ENCODE measurements at places on chromosomes 7 and 10.

GRCh38 chr10:103452506-103453230 lies 498 bp upstream of the CALHM2 start:
- no peak for DNase-seq

GRCh38 chr10:88624840-88625239 lies 38.3 kb downstream of the LIPJ start:
- no peak for DNase-seq

- no peak for DNase-seq
These were observed 674 bp upstream of the FRA10AC1 start for GRCh38 chr10:93703066-93703465.

DNA sequence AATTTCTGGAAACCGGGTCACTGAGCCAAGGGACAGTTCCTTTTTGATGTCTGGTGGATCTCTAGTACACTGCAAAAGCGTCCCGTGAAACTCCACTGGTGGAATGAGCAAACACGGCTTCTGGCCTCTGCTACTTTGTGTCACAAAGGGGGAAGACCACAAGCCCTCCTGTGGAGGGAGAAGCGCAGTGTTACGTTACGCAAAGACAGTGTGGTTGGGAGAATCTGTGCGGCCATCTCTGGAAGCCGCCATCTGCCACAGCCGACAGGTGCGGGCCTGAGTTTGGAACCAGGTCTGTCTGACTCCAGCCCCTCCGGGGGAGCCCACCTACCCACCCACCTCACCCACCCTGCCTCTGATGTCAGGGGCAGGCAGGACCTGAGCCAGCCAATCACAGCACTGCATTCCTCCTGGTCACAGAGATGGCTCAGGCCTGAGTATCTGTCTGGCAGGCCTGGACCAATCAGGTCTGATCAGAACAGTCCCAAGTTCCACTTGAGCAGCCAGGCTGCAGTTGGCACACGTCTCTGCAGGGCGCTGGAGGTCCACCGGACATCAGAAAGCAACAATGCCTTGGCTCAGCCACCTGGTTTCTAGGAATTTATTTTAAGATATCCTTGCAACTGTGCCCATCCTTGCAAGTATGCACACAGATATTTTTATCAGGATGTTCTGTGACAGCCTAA lies 3.0 kb upstream of the CYP2W1 start:
- DNase-seq = no peak

DNA sequence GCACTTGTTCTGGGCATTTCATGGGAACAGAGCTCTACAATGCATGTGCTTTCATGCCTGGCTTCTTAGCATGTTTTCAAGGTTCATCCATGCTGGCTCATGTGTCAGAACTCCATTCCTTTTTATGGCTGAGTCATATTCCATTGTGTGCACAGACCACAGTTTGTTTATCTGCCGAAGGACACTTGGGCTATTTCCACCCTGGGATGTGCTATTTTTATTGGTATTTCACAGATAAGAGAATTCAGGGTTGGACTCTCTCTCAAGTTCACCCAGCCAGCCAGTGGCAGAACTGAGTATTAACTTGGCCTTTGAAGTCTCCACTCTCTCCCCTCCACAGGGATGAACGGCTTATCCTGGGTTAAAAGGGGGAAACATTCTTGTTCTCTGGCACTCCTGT lies 190.7 kb upstream of the GPR26 start:
- DNase-seq = no peak

DNA sequence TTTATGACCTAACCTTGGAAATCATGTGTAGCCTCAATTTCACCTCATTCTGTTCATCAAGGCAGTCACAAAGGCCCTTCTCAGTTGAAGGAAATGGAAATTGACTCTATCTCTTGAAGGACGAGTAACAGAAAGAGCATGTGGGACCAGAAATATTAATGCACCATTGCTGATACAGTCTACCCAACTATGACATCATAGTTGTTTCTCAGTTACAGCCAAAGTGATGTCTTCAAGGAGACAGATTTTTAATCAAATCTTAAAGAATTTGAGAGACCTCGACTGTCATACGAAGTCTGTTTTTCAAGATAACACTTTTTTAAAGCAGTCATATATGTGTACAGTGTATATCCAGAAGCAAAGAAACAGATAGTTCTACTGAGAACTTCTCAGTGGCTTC lies 335.7 kb upstream of the PHF14 start:
- no peak for DNase-seq

DNA sequence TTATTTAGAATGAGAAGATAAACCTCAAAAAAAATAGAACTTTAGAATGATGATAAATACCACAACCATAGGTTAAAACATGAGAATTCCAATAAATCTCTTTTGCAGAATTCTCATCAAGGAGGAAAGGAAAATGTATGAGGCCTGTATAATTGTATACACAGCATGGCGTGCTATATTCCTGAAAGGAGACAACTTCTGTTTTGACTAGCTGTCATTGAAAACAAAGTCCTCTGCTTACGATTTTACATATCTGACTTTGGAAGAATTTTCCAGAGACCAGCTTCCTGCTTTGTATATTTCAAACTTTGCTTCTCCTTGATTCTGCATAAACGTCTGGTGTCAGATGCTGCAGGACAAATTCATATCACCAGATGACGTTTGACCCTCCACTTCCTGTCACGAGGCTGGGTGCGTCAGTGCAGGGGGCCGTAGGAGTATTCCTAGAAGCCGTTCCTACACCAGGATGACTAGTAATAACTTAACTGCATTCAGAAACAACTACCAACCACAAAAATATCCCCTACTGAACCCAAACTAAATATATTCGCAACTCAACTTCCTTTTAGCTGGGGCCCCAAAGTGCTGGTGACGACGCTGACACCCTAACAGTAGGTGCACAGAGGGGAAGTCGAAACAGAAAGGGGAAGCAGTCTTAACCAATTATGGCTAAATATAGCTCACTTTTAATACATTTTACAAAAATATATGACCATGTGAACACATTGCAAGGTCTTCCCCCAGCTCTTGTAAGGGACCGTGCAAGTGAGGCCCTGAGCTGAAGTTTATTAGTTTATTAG lies 178.6 kb upstream of the INHBA start:
- DNase-seq = peak; percentile 89

- no peak for DNase-seq
These were observed 301.7 kb downstream of the CSTF2T start for GRCh38 chr10:51397695-51398094.

DNA sequence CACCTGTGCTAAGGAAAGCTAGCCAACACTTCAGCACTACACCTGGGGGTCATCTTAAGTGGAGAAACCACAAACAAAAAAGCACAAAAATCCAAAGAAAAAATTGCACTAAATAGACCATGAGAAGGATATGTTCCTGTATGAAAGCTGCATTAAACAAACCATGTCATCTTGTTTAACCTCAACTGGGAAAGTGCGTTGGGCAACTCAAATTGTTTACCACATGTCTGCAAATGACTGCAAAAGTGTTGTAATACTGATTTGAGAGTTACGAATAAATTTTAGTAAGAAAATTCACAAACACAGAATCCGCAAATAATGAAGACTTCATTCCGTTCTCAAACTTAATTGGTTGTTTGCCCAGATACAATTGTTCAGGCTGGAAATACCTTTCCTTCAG lies 111.9 kb upstream of the EGFR start:
- no peak for DNase-seq

DNA sequence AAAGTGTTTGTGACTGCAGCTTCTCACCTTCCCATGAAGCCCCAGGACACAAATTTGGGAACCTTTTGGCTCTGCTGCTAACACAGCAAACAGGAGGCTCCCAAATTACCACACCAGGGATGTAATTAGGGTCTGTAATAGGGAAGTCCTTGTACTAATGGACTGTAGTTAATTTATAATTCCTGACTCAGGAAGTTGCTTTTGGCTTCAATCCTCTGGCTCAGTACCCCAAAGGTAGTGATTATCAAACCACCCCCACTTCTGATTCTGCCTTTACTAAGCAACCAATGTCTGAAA lies 3.8 kb upstream of the MALSU1 start:
- no peak for DNase-seq

DNA sequence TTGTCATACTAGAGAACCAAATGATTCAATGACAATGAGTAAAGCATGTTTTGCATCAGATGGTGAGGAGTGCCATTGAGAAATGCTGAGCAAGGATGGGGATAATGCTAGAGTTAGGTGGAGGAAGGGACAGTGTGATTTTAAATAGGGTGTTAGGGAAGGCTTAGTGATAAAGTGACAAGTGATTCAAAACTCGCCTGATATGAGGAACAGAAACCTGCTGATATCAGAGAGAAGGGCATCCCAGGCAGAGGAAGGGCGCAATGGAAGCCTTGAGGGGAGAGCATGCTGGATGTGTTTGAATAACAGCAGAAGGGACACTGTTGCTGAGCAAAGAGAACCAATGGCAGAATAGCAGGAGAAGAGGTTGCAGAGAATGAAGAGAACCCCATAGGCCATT lies 196.2 kb downstream of the NRG3 start:
- DNase-seq = no peak

GRCh38 chr7:135236727-135237126 lies 3.1 kb downstream of the STRA8 start:
- DNase-seq = no peak

- no peak for DNase-seq
These were observed 134.3 kb downstream of the TAX1BP1 start for GRCh38 chr7:27873981-27874957.

- peak; percentile 58 for DNase-seq
These were observed 836 bp downstream of the KMT2E start for GRCh38 chr7:105014693-105015389.

DNA sequence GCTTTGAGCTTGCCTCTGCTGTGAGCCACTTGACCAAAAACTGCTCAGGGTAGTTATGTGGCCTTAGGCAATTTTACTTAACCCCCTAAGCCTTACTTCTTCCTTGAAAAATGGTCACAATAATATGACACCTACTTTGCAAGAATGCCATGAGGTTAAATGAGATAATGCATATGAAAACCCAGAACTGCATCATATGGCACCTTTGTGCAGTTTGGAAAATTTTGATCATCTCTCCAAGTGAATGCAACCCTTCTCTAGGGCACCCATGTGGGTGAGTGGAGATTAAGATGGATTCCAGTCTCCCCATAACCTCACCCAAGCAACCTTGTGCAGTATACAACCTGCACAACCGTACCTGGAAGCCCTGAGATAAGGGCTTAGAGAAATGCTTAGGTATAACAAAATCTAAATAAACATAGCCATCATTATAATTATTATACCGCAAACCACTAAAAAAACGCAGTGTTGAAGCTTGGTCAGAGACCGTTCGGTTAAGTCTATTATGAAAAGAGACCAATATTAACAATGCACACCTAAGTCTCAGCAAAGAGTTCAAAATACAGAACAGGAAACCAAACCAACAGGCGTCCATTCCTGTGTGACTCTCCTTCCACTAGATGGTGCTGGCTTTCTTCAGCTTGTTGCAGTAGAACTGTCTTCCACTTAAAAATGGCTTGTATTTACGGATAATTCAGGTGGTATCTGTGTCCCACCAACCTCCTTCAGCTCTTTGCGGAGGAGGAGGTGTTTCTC lies 21.0 kb upstream of the ASB15 start:
- no peak for DNase-seq

DNA sequence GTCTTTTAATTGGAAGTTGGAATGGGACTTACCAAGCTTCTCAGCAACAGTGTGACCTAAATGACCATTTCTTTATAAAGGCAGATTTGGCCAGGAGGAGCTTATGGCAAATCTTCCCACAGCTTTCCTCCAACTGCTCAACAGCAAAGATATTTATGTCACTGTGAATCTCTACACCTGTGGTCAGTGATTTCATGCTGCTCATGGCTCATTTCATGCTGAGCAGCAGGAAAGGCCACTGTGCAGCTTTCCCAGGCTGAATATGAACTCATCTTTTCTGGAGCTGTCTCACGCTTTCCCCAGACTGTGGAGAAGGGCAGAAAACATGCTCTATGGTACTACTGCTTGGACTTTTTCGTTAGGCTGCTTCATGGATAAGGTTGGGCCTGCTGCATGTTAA lies 29.8 kb downstream of the CALCR start:
- DNase-seq = no peak

DNA sequence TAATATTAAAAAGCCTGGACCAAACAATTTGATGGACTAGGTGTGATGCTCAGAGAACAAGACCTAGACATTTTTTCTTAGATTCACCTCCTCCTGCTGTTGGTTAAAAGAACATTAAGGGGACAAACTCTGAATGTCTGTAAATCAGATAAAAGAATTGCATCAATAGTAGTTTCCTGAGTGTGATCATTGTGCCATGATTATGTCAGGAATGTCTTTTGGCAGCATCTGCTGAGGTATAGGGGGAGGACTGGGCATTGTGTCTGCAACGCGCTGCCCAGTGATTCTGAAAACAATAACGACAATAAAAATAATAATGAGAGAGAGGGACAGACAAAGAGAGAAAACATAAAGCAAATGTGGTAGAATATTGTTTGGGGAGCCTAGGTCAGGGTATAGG lies 6.9 kb downstream of the C7orf57 start:
- no peak for DNase-seq

GRCh38 chr10:31171402-31172083 lies 139.9 kb upstream of the ZNF438 start:
- DNase-seq = no peak

DNA sequence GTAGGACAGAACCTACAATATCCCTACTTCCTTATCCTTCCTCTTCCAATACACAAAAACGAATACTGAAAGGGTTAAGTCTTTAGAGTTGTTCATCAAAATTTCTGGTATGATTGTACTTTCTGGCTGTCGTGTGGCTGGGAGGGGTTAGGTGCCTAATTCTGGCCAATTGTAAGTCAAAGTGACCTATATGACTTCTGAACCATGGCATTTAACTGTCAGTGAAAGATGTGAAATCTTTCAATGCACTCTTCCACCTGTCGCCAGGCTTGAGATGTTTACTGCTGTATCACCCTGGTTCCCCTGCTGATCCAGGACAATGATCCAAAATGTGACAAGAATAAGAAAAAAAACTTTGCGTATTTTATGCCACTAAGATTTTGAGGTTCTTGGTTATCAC lies 20.8 kb downstream of the EPC1 start:
- DNase-seq = peak; percentile 12

GRCh38 chr7:21568762-21569161 lies 25.9 kb downstream of the DNAH11 start:
- DNase-seq = no peak

DNA sequence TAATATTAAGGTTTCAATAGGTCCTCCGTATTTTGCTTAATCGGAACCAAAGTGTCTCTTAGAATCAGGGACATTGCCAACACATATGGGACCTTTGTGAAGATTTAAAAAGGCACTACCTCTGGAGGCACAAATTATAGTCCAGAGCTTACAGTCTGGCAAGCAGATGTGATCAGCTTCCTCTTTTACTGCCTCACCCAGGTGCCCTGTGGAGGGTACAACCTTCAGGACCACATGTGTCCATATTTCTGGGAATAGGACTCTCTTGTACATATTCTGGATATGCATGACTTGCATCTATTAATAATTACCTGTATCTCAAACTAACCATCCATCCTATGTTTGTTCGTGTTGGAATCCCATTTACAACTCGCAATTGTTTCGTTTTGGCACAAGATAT lies 60.0 kb downstream of the HGF start:
- no peak for DNase-seq

DNA sequence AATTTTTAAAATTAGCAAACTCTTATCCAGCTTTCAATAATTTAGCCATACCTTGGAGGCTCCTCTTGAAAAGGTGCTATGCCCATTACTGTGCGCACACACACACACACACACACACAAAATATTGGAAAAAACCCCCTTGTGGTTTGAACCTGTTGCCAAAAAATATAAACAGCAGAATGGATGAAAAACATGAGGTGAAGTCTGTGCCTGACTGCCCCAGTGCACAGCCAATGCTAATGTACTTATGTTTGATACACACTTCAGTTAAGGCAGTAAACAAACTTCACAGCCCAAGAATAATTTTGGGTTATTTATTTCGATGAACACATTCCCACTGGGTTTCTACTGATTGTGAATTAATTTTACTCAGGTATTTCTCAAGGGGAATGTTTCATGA lies 113.2 kb upstream of the SEM1 start:
- no peak for DNase-seq
